ENCODE measurements at places on chromosomes 11 and 22. TPM values are rescaled to one million over a fixed set of nuclear protein-coding genes. Genes with fewer than 3 reads are reported as not detected.

Gene MSANTD2
- total RNA-seq = 12.6 TPM

- no peaks in the 10 kb centered on the region for H3K36me3 ChIP-seq
- H3K4me3 ChIP-seq = no peak overlapping the region
- no peak for DNase-seq
- H3K27ac ChIP-seq = no peak overlapping the region
- H3K4me1 ChIP-seq = no peaks in the 10 kb centered on the region
Observed at GRCh38 chr11:14124886-14125285, 162.4 kb downstream of the SPON1 start.

GRCh38 chr11:118961189-118961588, 5.1 kb downstream of the UPK2 start:
- no peaks in the 10 kb centered on the region for H3K36me3 ChIP-seq
- DNase-seq = no peak
- H3K27me3 ChIP-seq = no peaks in the 10 kb centered on the region
- no peaks in the 10 kb centered on the region for H3K4me1 ChIP-seq
- H3K27ac ChIP-seq = no peak overlapping the region
- H3K4me3 ChIP-seq = no peak overlapping the region

GRCh38 chr11:18309691-18310090, 12.2 kb downstream of the HPS5 start:
- H3K27ac ChIP-seq = no peak overlapping the region
- no peaks in the 10 kb centered on the region for H3K27me3 ChIP-seq
- peaks cover 30% of the 10 kb centered on the region for H3K4me1 ChIP-seq
- H3K4me3 ChIP-seq = no peak overlapping the region
- DNase-seq = no peak

- no peak overlapping the region for H3K4me3 ChIP-seq
- H3K4me1 ChIP-seq = peaks cover 4% of the 10 kb centered on the region
- H3K27me3 ChIP-seq = no peaks in the 10 kb centered on the region
- H3K36me3 ChIP-seq = no peaks in the 10 kb centered on the region
- no peak overlapping the region for H3K27ac ChIP-seq
Observed at GRCh38 chr11:113681711-113682413, 24.2 kb downstream of the TMPRSS5 start.

- no peak for DNase-seq
- no peaks in the 10 kb centered on the region for H3K4me1 ChIP-seq
- no peak overlapping the region for H3K4me3 ChIP-seq
- no peaks in the 10 kb centered on the region for H3K36me3 ChIP-seq
Observed at GRCh38 chr11:10436224-10436623, 18.8 kb upstream of the AMPD3 start.

Gene SCN4B
- total RNA-seq = not detected

DNA sequence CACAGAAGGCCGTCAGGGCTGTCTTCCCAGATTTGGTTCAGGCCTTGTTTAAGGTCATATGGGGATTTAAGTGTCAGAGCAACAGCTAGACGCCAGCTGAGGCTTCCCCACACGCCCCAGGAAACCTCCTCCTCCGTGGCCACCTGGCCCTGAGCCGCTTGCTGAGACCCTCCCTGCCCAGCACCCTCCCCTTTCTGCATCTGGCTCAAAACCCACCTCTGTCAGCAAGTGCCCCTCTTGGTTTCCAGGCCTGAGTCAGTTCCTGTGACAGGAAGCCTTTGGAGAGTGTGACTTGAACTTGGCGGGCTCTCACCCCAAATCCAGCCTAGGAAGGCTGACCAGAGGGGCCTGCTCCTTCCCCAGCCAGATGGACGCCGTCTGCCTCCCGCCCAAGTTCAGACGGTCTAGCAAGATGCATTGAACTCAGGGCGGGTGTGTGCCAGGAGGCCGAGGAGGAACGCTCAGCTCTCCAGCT, 561 bp downstream of the FXYD2 start:
- no peaks in the 10 kb centered on the region for H3K36me3 ChIP-seq
- H3K4me3 ChIP-seq = no peak overlapping the region
- DNase-seq = no peak
- H3K27ac ChIP-seq = no peak overlapping the region
- peaks cover 20% of the 10 kb centered on the region for H3K4me1 ChIP-seq

DNA sequence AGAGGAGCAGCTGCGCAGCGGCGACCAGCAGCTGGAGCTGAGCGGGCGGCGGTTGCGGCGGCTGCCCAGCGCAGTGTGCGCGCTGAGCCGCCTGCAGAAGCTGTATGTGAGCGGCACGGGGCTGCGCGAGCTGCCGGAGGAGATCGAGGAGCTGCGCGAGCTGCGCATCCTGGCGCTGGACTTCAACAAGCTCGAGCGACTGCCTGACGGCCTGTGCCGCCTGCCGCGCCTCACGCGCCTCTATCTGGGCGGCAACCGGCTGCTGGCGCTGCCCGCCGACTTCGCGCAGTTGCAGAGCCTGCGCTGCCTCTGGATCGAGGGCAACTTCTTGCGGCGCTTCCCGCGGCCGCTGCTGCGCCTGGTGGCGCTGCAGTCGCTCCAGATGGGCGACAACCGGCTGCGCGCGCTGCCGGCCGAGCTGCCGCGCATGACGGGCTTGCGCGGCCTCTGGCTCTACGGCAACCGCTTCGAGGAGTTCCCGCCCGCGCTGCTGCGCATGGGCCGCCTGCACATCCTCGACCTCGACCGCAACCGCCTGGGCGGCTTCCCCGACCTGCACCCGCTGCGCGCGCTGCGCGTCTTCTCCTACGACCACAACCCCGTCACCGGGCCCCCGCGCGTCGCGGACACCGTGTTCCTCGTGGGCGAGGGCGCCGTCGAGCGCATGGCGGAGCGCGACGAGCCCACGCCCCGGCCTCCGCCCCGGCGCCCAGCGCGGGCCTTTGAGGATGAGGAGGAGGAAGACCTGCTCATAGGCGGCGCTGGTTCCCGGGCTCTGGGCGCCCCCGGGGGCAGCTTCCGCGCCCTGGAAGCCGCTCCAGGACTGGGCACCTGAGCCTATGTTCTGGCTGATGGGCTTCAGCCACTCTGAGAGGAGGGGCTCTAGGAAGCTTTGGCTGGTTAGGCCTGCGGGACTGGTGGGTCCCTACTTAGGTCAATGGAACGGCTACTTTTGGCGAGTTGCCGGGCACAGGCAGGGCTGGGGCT, 787 bp downstream of the LRRC10B start:
- H3K4me3 ChIP-seq = peak overlapping the region; percentile 58
- peaks cover 72% of the 10 kb centered on the region for H3K4me1 ChIP-seq
- H3K27me3 ChIP-seq = no peaks in the 10 kb centered on the region
- DNase-seq = peak; percentile 74

DNA sequence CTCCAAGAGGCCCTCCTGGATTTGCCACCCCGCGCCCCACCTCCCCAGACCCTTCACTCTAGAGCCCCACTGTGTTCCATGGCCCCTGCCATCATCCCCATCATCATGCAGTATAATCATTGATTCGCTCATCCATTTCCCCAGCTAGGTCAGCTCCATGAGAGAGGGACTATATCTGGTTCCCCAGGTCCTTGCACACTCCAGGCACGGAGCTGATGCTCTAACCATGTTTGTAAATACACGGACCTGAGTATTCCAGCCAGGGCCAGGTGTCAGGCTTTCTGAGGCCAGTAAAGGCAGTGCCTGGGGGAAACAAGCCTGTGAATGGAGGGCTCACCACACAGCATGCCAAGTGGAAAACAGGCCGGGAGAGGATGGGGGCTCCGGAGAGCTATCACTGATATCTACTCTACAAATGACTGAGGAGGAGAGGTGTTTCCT, 27.1 kb upstream of the OAF start:
- H3K4me1 ChIP-seq = peaks cover 26% of the 10 kb centered on the region
- no peak overlapping the region for H3K27ac ChIP-seq
- H3K4me3 ChIP-seq = no peak overlapping the region
- no peaks in the 10 kb centered on the region for H3K36me3 ChIP-seq
- no peak for DNase-seq
- H3K27me3 ChIP-seq = no peaks in the 10 kb centered on the region

Gene HSPB2
- 1.0 TPM for total RNA-seq

GRCh38 chr11:115996808-115997188, 492.6 kb upstream of the CADM1 start:
- no peaks in the 10 kb centered on the region for H3K27me3 ChIP-seq
- H3K36me3 ChIP-seq = no peaks in the 10 kb centered on the region
- H3K4me3 ChIP-seq = no peak overlapping the region
- no peak for DNase-seq

DNA sequence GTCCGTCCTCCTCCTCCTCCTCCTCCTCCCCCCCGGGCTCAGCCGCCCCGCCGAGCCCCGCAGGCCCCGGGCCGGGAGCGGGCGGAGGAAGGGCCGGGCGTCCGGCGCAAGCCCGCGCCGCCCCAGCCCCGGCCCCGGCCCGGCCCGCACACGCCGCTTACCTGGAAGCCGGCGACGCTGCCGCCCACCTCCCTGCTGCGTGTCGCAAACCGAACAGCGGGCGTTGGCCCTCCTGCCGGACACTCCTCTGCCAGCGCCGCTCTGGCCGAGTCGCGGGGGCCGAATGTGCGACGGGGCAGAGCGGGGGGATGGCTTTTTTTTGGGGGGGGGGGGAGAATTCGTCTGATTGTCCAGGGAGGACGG, 1.1 kb downstream of the IGF2 start:
- peaks cover 47% of the 10 kb centered on the region for H3K36me3 ChIP-seq
- no peak for DNase-seq
- H3K27ac ChIP-seq = peak overlapping the region; percentile 61
- peaks cover 15% of the 10 kb centered on the region for H3K4me1 ChIP-seq
- H3K4me3 ChIP-seq = peak overlapping the region; percentile 85
- H3K27me3 ChIP-seq = no peaks in the 10 kb centered on the region

DNA sequence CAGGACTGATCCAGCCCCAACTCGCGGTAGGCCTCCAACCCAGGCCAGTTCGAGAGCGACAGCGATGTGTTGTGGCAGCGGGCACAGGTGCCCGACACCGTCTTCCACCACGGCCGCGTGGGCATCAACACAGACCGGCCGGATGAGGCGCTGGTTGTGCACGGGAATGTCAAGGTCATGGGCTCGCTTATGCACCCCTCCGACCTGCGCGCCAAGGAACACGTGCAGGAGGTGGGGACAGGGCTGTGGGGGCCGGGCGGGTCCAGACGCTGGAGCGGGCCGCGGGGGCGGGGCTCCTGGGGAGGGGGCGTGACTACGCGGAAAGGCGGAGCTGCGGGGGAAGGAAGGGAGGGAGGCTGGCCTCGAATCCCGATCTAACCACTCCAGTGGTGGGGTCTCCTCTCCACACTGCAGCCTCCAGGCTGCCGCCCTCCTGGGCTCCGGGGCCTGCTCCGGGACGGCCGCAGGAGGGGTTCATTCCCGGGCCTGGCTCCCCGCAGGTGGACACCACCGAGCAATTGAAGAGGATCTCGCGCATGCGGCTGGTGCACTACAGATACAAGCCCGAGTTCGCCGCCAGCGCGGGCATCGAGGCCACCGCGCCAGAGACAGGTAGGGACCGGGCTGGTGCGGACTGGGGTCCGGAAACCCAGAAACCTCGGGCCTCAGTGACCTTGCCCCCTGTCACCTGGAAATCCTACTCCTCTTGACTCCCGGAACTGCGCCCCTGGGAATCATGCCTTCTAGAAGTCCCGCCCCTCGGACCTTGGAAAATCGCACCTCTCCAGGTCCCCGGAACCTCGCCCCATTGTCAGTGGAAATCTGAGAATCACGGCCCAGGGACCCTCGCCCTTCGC, 14.9 kb downstream of the TMEM258 start:
- H3K27me3 ChIP-seq = no peaks in the 10 kb centered on the region
- no peaks in the 10 kb centered on the region for H3K36me3 ChIP-seq
- H3K4me1 ChIP-seq = peaks cover 14% of the 10 kb centered on the region
- H3K27ac ChIP-seq = no peak overlapping the region
- no peak for DNase-seq

Gene P2RY2
- not detected for total RNA-seq

DNA sequence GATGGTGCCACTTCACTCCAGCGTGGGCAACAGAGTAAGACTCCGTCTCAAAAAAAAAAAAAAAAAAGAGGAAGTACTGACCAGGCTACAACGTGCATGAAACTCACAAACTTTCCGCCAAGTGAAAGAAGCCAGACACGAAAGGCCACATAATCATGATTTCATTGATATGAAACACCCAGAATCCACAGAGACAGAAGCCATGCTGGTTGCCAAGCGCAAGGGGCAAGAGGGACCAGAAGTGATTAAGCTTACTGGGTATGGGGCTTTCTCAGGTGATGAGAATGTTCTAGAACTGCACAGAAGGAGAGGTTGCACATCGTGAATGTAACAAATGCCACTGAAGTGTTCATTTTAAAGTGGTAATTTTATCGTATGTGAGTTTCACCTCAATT, 60.9 kb downstream of the CELSR1 start:
- no peaks in the 10 kb centered on the region for H3K4me1 ChIP-seq
- no peak overlapping the region for H3K27ac ChIP-seq
- H3K27me3 ChIP-seq = peaks cover 21% of the 10 kb centered on the region
- no peak overlapping the region for H3K4me3 ChIP-seq

GRCh38 chr11:29645373-29645772, 371.5 kb downstream of the KCNA4 start:
- no peak for DNase-seq
- H3K27ac ChIP-seq = no peak overlapping the region
- H3K4me3 ChIP-seq = no peak overlapping the region
- H3K4me1 ChIP-seq = no peaks in the 10 kb centered on the region
- no peaks in the 10 kb centered on the region for H3K36me3 ChIP-seq
- no peaks in the 10 kb centered on the region for H3K27me3 ChIP-seq

GRCh38 chr22:50486561-50487289, at the start of gene MIOX:
TSS of gene MIOX (plus strand) at chr22:50486859. CDS start at chr22:50486898, 39 bp downstream.
- H3K36me3 ChIP-seq = no peaks in the 10 kb centered on the region
- no peak within 1 kb of the TSS for H3K4me3 ChIP-seq
- no peaks in the 10 kb centered on the region for H3K4me1 ChIP-seq
- no peak within 1 kb of the TSS for H3K27ac ChIP-seq
- DNase-seq = no peak

GRCh38 chr11:67347964-67348749, 5.2 kb downstream of the POLD4 start:
- no peaks in the 10 kb centered on the region for H3K36me3 ChIP-seq
- H3K4me1 ChIP-seq = peaks cover 4% of the 10 kb centered on the region
- H3K4me3 ChIP-seq = no peak overlapping the region
- no peaks in the 10 kb centered on the region for H3K27me3 ChIP-seq
- DNase-seq = no peak
- H3K27ac ChIP-seq = no peak overlapping the region

Gene MRGPRE
- not detected for total RNA-seq

Gene SOX6
- 7.9 TPM for total RNA-seq

Gene OR2D2
- not detected for total RNA-seq

GRCh38 chr11:22194907-22195306, 2.0 kb downstream of the ANO5 start:
- H3K27me3 ChIP-seq = no peaks in the 10 kb centered on the region
- H3K4me3 ChIP-seq = no peak overlapping the region
- no peak overlapping the region for H3K27ac ChIP-seq

Gene C11orf24
- 30.7 TPM for total RNA-seq

GRCh38 chr11:119195680-119196079, 10.4 kb downstream of the NHERF4 start:
- no peaks in the 10 kb centered on the region for H3K27me3 ChIP-seq
- no peak overlapping the region for H3K4me3 ChIP-seq
- no peaks in the 10 kb centered on the region for H3K4me1 ChIP-seq
- peak; percentile 19 for DNase-seq

Gene NAALAD2
- total RNA-seq = not detected

Gene METTL15
- total RNA-seq = 16.0 TPM

Gene CASP5
- total RNA-seq = not detected

GRCh38 chr22:31726692-31727091, 23.2 kb downstream of the PRR14L start:
- no peak overlapping the region for H3K4me3 ChIP-seq
- H3K27ac ChIP-seq = no peak overlapping the region
- DNase-seq = no peak
- H3K4me1 ChIP-seq = no peaks in the 10 kb centered on the region
- peaks cover 7% of the 10 kb centered on the region for H3K36me3 ChIP-seq

Measured in SJCRH30 (cell line).